ENCODE measurements at places on chromosomes 16 and 17.

DNA sequence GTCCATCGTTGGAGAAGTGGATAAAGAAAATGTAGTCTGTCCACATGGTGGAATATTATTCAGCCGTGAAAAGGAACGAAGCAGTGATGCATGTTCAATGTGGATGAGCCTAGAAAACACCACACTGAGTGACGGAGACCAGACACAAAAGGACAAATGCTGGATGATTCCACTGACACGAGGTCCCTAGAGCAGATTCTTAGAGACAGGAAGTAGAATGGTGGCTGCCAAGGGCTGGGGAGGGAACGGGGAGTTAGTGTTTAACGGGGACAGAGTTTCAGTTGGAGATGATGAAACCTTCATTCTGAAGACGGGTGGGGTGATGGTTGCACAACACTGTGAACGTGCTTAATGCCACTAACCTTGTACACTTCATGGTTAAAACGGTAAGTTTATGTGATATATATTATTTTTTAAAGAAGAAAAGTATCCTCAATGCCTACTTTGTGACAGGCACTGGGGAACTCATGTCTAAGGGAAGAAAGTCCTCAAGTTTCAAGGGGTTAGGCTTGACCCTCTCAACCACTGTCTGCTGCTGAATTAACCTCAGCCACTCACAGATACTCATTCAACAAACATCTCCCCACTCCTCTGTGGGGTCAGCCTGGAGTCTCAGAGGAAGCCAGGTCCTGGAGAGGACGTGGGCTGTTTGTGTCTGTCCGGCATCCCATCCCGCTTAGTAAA is 17.6 kb downstream of the C16orf74 start:
- DNase-seq: peak; percentile 4

DNA sequence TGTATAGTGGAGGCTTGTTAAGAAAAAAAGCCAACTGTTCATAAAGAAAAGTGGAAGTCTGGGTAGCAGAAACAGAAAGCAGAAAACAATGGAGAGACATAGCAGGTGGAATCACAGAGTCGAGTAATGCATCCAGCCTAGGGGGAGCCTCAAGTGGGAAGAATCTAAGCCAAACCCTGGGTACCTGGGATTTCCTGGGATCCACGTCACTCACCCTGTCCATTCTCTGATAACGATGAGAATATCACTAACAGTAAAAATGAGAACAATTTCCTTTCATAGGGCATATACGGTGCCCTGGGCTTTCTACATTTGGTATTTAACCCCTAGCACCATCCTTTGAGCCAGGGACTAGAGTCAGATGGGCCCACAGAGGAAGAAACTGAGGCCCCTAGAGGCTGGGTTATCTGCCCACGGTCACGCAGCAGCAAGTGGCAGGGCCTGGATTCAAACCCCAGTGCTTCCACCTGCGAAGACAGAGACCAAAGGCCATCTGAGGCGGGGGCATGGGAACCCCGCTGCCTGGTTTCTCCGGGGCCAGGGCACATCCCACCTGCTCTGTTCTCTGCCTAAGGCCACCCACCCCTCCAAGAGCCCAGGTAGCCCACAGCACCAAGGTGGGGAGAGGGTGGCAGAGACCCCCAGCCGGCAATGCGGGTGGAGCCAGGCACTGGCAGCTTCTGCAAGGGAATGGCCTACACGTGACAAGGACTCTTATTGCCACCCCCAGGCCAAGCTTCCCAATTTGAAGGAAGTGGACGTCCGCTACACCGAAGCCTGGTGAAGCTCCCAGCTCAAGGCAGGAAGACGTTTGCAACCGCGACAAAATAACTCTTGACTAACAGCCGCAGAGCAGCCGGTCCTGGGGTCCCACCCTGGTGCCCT is 69.8 kb upstream of the PLCG2 start:
- no peak for DNase-seq

- DNase-seq: no peak
Observed at GRCh38 chr17:13425390-13425789, 176.3 kb downstream of the HS3ST3A1 start.

GRCh38 chr17:43402078-43402477 is 3.3 kb downstream of the ARL4D start:
- DNase-seq: no peak

DNA sequence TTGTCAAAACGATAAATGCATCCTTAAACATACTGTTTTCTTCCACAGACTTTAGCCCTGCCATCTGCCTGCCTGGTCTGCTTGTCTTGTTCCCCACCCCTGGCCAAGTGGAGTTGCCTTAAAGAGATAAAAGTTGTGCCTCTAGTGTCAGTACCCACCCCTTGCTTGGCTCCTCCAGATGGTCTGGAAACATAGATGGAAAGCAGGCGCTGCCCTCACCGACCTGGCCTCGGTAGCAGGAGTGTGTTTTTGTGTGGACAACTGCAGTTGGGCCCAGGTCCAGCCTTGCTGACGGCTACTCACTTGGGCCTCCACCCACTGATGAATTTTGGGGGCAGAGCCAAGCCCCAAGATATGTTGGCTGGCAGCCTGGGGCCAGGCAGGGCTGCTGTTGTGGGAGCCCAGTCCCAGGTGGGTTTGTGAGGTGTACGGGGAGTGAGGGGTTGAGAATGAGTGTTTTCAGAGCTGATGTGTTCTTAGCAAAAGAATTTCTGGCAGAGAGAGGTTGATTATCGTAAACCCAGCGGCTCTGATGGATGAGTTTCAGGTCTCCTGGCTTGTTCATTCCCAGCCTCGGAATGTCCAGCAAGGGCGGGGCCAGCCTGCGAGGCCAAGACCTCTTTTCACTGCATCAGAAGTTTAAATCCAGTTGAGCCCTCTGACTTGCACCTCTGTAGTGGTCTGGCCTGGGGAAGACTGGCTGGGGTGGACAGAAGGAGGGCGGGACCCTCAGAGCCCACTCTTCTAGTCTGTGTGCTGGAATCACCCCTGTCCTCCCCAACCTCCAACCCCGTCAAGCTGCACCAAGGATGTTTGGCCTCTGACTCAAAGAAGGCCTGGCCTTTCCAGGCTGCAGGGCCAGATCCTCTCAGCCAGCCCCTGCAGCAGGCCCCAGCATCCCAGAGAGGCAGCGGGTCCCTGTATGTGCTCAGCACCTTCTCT is 179.7 kb downstream of the RAB11FIP4 start:
- DNase-seq: peak; percentile 91

DNA sequence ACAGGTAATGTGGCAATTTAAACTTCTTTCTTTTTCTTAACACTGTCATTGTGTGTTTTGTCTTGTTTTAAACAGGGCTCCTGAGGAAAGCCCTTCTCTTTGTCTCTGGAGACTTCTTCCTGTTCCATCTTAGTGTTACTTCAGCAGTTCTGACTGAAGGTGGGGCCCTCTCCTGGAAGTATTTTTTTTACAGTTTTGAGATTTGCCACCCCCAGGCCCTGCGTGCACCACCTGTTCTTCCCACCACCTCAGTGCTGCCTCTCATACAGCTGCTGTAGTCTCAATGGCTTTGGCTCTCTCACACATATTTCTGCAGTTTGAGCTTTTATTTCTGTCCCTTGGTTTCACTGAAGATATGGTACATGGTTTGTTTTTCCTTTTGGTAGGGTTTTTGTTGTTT is 52.5 kb upstream of the ALDH3A1 start:
- DNase-seq: no peak

DNA sequence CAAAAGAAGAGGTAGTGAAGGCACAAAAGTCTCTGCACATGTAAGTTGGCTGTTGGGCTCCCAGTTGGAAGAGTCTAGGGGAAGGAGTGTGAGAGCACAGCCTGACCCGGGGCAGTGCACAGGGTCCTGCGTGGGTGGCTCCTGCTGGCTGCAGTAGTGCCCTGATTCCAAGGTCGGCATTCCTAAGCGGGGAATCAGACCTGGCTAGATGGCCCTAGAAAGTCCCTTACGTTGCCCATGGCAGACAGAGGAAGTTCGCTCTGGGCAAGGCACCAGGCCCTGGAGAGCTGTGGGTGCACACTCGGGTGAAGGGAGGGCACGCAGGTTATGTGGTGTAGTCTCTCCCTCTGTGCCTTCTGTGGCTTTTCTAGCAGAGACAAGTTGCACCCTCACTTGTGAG is 22.8 kb upstream of the SLC5A11 start:
- no peak for DNase-seq

GRCh38 chr16:85602402-85603202 is 10.5 kb upstream of the GSE1 start:
- DNase-seq: no peak

- DNase-seq: no peak
Observed at GRCh38 chr17:63930951-63931575, 1.1 kb downstream of the CD79B start.
